Foreskin fibroblast (primary cell): ENCODE measurements at places on chromosomes 13 and 19.
A peak's percentile ranks its signal among the peaks of the same experiment; 100 is the strongest.

GRCh38 chr13:76812206-76812897 lies 73.9 kb downstream of the KCTD12 start:
- DNase-seq, result peak; percentile 87

DNA sequence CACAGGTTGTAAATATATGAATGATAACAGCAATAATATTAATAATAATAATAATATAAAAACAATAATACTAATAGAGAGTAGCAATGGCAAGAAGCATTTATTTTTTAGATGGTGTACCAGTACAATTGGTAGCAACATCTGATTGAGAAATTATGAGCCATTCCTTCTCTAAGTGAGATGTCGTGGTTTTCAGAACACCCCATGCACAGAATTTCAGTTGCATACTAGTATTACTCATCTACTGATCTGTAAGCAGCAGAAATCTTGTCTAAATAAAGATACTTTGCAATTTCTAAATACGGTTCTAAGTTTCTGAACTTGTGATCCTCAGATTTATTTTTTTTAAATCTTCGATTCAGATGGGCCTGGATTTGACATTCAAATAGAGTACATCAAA lies 788.0 kb upstream of the ATXN8OS start:
- DNase-seq, result no peak

DNA sequence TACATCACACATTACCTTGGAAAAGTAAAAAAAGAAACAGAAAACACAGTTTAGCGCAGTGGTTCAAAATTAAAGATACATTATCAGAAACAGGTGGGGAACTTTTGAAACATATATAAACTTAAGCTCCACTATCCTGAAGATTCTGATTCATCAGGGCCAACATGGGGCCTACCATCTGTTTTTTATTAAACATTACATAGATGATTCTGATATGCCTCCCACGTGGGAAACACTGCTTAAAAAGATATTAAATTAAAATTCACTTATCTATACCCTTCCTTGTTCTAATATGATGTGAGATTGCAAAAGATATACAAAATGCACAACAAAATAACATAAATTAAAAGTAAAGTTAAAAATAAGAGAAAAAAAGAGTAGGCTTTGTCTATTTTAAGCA lies 125.0 kb downstream of the VWA8 start:
- peak; percentile 77 for DNase-seq

DNA sequence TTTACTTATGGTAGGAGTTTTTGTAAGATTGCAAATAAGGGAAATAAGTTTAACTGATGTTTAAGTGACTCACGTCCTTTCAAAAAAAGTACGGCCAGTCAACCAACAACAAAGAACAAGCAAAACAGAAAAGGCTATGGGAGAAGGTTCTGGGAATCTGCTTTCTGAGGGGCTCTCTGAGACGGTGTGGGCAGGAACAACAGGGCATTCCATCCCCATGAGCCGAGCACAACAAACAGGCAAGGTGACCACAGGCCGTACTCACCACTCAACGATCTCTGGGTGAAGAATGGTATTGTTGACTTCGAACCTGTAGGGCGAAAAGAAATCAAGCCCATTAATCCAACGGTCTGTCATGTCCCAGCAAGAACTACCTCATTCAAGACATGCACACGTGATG lies 43.8 kb downstream of the PEPD start:
- DNase-seq, result no peak
